Lung (tissue), 17 donors: ENCODE measurements at places on chromosomes 7 and 10. TPM values are rescaled to one million over a fixed set of nuclear protein-coding genes. Genes with fewer than 3 reads are reported as not detected.
A peak's percentile ranks its signal among the peaks of the same experiment; 100 is the strongest.

DNA sequence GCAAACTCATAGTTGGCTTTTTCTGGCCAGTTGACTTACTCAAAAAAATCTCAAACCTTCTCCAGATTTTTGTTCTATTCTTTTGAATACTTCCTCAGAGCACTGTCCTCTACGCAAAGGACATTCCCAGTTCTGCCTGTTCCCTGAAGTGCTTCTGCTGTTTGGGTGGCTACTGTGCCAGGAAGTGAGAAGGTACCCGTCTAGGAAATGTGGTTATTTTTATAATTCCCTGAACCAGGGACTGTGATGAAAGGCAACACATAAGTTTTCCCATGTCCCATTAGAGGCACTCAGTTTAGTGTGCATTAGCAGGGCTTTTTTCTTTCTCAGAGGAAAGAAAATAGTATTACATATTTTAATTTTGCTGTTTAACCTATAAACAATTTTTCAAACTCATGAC, 370.3 kb downstream of the PHTF2 start:
- no peak for DNase-seq

Gene SSC4D
- total RNA-seq: 0.28 TPM

Gene LRGUK
- 4.4 TPM for total RNA-seq

GRCh38 chr10:72164617-72165016, 51.2 kb upstream of the ANAPC16 start:
- no peak for DNase-seq

DNA sequence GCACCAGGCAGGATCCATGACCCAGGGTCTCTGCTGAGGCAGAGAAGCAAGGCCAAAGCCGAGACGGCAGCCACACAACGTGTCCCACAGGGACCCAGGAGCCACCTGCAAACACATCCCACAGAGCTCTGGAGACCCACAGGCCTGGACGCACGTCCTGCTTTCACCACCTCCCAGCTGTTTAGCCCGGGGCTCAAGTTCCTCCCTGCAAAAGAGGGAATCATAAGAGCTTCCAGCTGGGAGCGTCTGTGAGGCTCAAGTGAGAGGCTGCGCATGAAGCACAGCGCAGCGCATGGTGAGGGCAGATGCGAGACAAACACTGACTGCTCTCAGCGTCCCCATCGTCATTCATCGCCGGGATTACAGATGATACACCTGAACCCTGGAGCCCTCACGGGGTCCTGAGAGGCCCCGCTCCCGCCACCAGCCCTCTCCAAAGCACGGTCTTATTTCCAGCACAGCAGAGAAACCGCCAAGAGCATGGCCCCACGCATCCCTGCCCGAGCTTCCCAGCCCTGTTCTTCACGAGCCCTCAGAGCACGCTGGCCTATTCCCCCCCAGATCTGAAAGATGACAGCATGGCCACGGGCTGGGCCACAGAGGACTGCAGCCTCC, 88.7 kb downstream of the MAD1L1 start:
- no peak for DNase-seq

- DNase-seq: peak; percentile 49
These were observed 4.3 kb downstream of the NEBL start for GRCh38 chr10:20892796-20893195.

Gene GSDME
- total RNA-seq: 16.6 TPM

Gene HELLS
- total RNA-seq: 15.1 TPM

DNA sequence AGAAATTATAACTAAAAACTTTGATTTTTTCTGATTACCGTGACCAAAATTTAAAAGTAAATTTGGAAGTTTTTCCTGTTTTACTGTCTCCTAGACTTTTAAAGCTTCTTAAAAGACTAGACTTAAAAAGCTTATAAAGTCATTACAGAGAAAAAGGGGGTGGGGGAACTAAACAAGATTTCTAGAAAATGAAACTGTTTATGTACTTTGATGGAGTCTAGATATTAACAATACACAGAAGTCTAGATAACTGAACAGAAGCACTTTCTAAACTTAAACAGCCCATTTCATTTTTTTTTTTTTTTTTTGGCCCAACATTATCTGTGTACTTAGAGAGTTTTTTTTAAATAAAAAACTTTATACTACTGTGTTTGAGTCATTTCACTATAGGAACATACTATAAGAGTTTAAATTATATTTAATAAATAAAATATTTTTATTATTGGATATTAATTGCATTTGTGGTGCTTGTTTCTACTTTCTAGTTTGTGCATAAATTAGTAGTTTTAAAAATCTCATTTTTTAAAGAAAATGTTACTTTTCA, 98.5 kb downstream of the PHTF2 start:
- DNase-seq: no peak

DNA sequence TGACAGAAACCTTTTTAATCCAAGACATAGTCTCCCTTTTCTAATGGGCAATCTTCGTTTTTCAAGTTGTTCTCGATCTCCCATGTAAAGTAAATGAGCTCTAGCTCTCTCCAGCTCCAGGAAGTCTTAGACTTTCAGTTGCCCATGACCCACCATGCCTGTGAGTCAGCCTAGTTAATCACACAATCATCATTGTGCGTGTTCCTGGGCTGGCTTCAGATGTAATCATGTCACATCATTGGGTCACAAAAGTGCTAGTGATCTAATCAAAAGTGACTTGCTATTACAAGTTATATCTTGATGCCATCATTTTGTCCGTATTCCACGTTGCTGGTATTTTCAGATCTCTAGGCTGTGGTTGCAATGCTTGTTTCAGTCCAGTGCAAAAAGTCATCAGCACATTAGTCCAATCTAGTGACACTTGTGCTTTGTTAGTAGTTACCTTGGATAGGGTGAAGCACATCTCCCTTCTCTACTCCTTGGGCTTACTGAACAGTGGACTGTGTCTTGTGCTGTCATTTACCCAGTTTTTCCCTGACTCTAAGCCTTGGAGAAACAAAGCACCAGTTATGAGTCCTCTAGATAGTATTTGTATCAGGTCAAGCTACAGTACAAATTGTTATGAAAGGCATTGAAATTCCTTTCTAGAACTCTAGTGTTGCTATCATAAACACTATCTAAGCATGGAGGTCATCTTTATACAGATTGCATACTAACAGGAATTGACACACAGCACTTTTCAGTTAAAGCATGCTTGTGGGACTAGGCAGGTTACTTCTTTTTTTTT, 316.6 kb downstream of the GFRA1 start:
- no peak for DNase-seq

- DNase-seq: no peak
These were observed 67.1 kb upstream of the AGBL3 start for GRCh38 chr7:134919240-134919641.

Gene URGCP
- total RNA-seq: 25.5 TPM

DNA sequence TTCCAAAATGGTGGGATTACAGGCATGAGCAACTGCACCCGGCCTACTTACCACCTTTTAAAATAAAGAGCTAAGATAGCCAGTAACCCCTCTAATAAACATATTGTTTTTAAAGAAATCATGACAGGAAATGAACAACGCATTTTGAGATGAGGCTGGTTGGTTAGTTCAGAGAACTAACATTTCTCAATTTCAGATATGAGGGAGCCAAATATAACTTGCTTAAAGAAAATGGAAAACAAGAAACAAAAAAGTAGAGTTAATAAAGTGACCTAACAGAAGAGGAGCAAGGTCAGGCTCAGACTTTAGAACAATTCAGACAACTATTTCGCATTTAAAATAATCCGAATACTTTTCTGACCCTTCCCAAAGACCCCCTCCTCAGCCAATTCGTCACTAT, 254.9 kb upstream of the PHF14 start:
- DNase-seq: no peak

Gene TYSND1
- 14.9 TPM for total RNA-seq

- no peak for DNase-seq
These were observed 2.3 kb downstream of the C1QL3 start for GRCh38 chr10:16519250-16519907.

- DNase-seq: no peak
These were observed 74.5 kb downstream of the LRMDA start for GRCh38 chr10:75505840-75506506.

- DNase-seq: no peak
These were observed 699.1 kb downstream of the SUGCT start for GRCh38 chr7:40833888-40834234.

- peak; percentile 53 for DNase-seq
These were observed 12.0 kb downstream of the GNAI1 start for GRCh38 chr7:80146545-80147182.

DNA sequence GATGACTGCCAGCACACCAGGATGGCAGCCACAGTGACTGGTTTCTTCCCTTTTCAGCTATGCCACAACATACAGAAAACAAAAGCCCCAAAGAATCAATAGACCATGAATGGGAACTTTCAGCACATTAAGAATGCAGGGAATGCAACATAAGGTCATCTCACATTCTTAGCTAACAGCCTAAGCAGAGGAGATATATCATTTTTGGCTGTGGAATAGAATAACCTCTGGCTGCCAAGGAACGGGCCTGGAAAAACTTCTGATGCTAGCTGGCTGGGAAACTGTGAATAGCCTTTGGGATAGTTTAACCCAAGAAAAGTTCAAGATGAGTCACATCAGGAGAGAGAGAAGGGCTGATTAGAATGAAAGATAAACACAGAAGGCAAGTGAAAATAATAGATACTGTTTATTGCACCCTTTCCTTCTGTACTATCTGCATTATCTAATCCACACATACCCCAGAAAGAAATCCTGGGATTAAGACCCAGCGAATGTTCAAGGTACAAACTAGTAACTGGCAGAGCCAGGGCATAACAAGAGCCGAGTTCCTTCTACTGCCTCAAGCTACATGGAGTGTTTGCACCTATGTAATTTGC, 169.2 kb downstream of the SEMA3A start:
- DNase-seq: peak; percentile 76

DNA sequence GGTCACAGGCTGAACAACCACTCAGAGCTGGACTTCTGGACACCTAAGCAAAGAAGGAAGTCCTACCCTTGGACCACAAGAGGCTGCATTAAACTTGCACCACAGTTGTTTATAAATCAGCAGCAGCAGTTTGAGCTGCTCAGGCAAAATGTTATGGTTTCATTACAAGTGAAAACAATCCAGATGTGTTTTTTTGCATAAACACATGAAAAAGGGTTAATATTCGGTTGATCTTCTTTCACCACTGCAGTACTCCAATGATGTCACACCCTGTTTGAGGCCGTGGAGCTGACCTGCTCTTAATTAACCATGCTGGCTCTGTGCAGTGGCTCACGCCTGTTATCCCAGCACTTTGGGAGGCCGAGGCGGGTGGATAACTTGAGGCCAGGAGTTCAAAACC, 490.8 kb upstream of the CELF2 start:
- DNase-seq: no peak

Gene BHLHA15
- 1.5 TPM for total RNA-seq

DNA sequence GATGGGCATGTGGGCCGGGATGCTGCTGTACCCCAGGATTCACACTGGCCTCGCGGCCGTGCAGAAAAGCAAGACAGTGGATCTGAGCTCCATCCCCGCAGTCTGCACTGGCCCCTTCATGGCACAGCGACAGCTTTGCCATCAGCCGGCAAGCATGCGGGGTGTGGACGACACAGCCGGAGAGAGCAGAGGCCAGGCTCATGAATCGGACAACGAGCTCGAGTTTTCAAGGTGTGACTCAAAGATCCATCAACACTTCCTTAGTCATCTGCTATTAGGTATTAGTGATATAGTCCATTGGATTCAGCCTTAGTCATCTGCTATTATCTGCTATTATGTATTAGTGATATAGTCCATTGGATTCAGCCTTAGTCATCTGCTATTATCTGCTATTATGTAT, 254.7 kb downstream of the KLF6 start:
- DNase-seq: peak; percentile 76

Gene OR2A5
- total RNA-seq: not detected

Gene HOXA10
- not detected for total RNA-seq

Gene CPA4
- 0.55 TPM for total RNA-seq

- no peak for DNase-seq
These were observed 165.9 kb downstream of the ABCA13 start for GRCh38 chr7:48337012-48337621.

Gene ODAD2
- 12.1 TPM for total RNA-seq

Gene A1CF
- total RNA-seq: 0.25 TPM

- DNase-seq: no peak
These were observed 562.6 kb upstream of the GALNT17 start for GRCh38 chr7:70569335-70569819.

DNA sequence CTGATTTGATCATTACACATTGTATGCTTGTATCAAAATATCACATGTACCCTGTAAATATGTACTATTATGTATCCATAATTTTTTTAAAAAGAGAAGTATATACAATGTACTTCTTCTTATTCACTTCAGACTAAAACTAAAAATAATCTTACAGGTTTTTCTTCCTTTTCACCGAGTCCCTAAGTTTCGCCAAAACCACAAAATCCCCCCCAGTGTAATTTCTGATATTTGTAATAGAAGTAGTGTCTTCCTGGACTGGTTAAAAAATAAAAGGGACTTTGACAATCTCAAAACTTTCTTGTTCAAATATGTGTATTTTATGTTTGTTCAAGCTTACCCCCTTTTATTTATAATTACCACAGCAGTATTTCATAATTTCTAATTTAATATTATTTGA, 23.9 kb downstream of the EPC1 start:
- DNase-seq: no peak

Gene AGR2
- 248 TPM for total RNA-seq

Gene PARD3
- total RNA-seq: 69.2 TPM

GRCh38 chr7:98232799-98233198, 19.2 kb downstream of the TECPR1 start:
- DNase-seq: no peak

GRCh38 chr10:44853148-44853734, 57.9 kb upstream of the TMEM72 start:
- DNase-seq: no peak

GRCh38 chr7:76108540-76109233, 60.8 kb downstream of the MDH2 start:
- DNase-seq: no peak

Gene NUTM2E
- 1.1 TPM for total RNA-seq

DNA sequence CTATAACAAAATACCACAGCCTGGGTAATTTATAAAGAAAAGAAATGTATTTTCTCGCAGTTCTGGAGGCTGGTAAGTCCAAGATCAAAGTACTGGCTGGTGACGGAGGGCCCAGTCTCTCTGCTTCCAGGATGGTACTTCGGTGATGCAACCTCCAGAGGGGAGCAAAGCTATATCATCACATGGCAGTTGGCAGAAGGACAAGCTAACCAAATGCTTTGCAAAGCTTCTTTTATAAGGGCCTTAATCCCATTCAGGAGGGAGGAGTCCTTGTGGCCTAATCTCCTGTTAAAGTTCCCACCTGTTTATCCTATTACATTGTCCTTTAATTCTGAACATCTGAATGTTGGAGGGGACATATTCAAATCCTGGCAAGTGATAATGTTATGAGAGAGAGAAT, 134.1 kb upstream of the SP4 start:
- DNase-seq: no peak

Gene ESYT2
- total RNA-seq: 79.7 TPM

DNA sequence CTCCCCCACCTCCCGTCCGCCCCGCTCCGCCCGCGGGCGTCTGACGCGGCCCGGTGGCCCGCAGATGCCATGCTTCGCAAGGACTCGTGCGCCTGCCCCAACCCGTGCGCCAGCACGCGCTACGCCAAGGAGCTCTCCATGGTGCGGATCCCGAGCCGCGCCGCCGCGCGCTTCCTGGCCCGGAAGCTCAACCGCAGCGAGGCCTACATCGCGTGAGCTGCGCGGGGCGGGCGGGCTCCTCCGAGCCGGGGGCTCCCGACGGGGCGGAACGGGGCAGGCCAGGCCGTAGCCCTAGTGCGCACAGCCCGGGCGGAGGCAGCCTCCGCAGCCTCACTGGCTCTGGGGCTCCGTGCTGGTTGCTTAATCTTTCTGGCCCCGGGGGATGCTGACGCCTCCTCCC, 2.8 kb downstream of the ASIC3 start:
- DNase-seq: peak; percentile 78
